Activated T-helper 2 cell treated with anti-CD3 and anti-CD28 coated beads, Interferon-gamma antibody, Interleukin-2, Interleukin-4, amounts not matched to agents 10 μg/mL and 5 μg/mL and 100 μg/mL, durations not matched to agents 14 hours and 24 hours and 36 hours (primary cell): ENCODE measurements at places on chromosomes 4 and X. TPM values are rescaled to one million over a fixed set of nuclear protein-coding genes. Genes with fewer than 3 reads are reported as not detected.
A peak's percentile ranks its signal among the peaks of the same experiment; 100 is the strongest.

The BTK gene
- 0.11 and 0.25 TPM in 2 replicates for total RNA-seq

The ALAS2 gene
- not detected in 2 replicates for total RNA-seq

DNA sequence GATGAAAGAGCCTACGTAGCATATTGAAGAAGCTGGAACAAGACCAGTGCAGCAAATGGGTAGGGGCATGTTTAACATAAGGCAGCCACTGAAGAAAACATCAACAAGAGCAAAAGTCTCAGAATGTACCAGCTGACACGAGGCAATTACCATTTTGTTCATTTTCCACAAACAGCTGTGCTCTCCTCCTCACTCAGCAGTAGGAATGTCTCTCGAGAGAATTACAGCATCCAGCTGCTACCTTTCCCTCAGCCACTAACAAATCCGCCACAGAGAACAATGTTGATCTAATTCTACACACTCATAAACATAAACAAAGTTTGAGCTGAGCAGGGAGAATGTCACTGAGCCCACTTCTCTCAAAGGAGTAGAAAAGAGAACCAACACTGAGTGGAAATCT, 68.0 kb downstream of the OPHN1 start:
- no peak overlapping the region for H3K27ac ChIP-seq
- H3K36me3 ChIP-seq, result no peaks in the 10 kb centered on the region
- no peak overlapping the region for H3K4me3 ChIP-seq
- no peaks in the 10 kb centered on the region for H3K27me3 ChIP-seq

DNA sequence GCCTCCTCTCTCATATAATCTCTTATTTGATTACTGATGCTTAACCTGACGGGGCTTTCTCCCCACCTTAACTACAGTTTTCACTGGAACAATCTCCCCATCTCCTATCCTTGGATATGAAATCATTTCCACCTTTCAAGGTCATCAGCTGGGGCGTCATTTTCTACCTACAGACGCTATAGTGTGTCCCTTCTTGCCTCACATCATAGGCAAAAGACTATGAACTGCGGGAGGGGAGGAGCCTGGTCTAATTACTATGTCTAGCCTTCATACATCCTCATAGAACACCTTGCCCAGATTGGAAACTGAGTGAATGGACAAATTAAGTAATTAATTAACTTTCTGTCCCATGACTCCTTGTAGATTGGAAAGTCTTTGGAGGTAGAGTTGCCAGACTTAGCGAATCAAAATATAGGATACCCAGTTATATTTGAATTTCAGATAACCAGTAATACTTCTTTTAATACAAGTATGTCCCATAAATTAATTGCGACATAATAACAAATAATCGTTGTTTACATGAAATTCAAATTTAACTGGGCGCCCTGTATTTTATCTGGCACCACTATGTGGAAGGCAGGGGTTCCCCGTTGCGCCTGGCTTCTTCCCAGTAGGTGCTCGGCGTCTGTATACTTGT, 752 bp upstream of the ATP6AP2 start:
- H3K36me3 ChIP-seq, result no peaks in the 10 kb centered on the region
- H3K27me3 ChIP-seq, result no peaks in the 10 kb centered on the region
- no peak for DNase-seq
- peaks cover 18% of the 10 kb centered on the region for H3K4me1 ChIP-seq
- peak overlapping the region; percentile 90 for H3K4me3 ChIP-seq

DNA sequence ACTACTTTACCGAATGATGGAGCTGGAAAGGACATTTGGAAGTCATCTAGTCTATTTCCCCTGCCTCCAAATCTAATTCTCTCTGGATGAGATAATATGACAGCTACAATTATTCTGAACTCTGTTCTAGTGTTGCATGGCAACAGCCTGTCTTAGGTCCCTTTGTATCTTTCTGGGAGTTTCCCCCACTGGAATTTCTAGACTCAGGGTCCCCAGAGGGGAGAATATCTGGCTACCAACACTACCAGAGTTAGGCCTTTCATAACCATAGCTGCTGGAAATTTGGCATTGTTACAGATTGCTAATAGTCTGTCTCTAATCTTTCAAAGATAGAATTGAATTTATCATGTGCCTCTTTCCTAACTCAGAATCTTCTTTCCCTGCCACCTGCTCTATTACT, 4.5 kb downstream of the MSN start:
- H3K4me1 ChIP-seq, result peaks cover 63% of the 10 kb centered on the region
- H3K27me3 ChIP-seq, result no peaks in the 10 kb centered on the region
- peak overlapping the region; percentile 82 for H3K4me3 ChIP-seq
- peak overlapping the region; percentile 97 for H3K27ac ChIP-seq
